ENCODE measurements at places on chromosomes 1 and 21.

GRCh38 chr1:26697978-26698849 lies 2.4 kb downstream of the ARID1A start:
- no peak for DNase-seq

DNA sequence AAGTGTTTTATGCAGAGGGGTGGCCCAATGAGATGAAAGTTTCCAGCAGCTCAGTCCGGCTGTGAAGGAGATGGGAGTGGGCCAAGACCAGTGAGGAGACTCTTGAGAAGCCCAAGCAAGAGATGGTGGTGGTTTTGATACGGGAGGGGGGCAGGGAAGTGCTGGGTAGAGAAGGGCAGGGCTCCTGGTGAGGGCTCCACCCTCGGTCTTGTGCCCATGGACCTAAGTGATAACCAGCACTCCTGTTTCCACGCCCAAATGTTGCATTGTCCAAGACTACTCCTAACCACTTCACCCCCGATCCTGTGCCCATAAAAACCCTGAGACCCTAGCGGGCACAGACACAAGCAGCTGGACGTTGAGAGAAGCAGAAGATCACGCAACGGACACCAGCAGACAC lies 140.9 kb downstream of the MIS18A start:
- DNase-seq = no peak

- DNase-seq = no peak
These were observed at the start of gene HLCS for GRCh38 chr21:36966066-36966820. HLCS (minus strand) TSS chr21:36966669; CDS start chr21:36966638, 31 bp downstream.

DNA sequence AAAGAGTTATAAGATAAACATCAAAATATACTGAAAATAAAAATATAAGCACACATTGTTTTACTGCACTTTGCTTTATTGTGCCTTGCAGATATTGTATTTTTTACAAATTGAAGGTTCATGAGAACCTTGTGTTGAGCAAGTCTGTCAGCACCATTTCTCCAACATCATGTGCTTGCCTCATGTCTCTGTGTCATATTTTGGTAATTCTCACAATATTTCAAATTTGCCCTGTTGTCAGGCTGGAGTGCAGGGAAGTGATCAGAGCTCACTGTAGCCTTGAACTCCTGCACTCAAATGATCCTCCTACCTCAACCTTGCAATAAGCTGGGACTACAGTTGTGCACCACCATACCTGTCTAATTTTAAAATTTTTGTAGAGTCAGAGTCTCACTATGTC lies 21.3 kb upstream of the CNIH3 start:
- no peak for DNase-seq

DNA sequence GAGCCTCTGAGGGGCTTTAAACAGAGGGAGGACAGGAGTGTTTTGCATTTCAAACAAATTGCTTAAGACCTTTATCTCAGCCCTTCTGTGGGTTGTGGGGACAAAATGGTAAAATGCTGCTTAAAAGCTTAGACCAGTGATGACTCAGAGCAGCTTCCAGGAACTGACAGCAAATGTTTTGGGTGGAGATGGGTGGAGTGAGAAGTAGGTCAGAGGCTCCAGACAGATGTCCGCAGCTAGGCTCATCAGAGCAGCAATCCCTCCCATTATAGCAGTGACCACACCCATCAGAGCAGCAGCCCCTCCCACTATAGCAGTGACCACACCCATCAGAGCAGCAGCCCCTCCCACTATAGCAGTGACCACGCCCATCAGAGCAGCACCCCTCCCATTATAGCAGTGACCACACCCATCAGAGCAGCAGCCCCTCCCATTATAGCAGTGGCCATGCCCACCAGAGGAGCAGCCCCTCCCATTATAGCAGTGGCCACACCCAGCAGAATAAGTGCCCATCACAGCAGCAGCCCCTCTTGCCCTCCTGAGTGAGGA lies 532.2 kb downstream of the MATN1 start:
- DNase-seq = no peak

DNA sequence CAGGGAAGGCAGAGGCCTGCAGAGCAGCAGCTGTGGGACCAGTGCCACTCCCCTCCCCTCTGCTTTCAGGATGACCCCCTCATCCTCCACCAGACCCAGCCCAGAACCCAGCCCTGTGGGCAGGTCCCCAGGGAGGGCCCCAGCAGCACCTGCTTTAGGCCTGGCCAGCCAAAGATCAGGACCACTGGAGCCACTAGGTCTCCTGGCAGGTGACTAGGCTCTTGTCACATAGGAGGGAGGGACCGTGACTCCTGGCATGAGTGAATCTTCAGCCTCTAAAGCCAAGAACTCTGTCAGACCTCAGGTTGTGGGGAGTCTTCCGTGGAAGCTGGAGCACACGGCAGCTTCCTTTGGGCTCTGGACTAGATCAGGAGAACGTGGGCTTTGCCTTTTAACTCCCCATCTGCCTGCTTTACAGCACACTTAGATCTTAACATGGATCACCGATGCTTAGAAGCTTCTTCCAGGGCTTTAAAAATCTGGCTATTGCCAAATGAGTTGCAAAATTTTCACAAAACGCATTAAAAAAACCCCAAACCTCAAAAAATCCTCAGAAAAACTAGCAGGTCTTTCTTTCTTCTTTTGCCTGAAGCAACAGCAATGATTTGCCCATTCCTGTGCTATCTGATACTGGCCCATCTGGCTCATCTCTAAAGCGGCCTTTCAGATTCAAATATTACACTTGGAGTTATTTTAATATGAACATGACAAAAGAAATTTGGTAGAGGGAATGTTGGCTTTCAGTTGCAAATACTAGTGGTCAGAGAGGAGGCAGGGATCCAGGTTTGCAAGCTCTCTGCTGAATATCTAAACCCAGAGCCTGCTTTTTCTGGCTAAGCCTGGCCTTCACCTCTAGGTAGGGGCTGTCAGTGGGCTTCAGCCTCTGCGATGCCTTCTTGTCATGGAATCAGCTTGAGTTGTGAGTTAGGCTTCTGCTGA lies 235.2 kb downstream of the SDCCAG8 start:
- no peak for DNase-seq

GRCh38 chr1:160210561-160210960 lies 5.4 kb downstream of the PEA15 start:
- DNase-seq = no peak

- DNase-seq = no peak
These were observed 93.9 kb downstream of the NR5A2 start for GRCh38 chr1:200121421-200121820.

DNA sequence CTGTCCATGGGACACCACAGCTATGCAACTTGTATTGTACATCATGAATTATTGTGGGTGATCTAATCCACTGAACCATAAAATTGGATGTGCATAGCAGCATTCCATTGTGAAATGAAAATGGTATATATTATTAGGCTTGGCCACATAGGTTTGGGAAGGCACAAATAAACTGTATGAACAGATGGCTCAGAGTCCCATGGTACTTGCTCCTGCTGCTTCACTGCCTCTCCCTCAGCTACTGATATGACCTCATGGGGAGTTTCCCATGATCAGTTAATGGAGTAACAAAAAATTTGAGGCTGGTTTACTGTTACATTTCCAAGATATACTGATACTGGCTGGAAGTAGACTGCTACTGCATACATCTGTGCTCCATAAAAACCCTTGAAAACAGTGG lies 152.7 kb upstream of the NEGR1 start:
- DNase-seq = no peak

GRCh38 chr1:13706046-13706445 lies 6.1 kb downstream of the PRDM2 start:
- DNase-seq = no peak

GRCh38 chr1:223413216-223413615 lies 20.0 kb downstream of the CCDC185 start:
- DNase-seq = no peak

DNA sequence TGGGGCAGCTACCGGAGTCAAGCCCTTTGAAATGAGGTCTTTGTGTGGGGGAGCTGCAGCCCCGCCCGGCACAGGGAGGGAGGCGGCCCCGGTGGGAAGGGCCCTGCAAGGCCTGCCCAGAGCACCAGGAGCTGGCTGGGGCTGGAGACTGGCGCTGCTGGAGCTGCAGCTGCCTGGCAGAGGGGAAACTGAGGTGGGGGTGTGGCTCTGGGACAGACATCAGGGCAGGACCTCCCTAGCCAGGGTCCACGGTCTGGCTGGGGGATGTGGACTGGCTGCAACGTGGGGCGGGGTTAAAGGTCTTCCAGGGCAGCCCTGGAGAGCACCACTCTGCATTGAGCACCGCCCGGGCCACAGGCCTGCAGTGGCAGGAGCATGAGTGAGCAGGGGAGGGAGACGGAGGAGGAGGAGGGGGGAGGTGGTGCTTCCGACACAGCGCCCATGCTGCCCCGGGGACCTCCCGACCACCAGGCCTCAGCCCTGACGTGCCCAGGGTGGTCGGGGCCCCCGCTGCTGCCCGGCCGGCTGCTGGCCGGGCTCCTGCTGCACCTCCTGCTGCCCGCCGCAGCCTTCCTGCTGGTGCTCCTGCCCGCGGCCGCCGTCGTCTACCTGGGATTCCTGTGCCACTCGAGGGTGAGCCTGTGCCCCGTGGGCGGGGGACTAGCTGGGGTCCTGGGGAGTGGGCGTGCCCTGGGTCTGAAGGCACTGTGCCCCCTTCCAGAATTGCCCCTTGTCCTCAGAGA lies 4.8 kb upstream of the ANKRD65 start:
- DNase-seq = no peak

DNA sequence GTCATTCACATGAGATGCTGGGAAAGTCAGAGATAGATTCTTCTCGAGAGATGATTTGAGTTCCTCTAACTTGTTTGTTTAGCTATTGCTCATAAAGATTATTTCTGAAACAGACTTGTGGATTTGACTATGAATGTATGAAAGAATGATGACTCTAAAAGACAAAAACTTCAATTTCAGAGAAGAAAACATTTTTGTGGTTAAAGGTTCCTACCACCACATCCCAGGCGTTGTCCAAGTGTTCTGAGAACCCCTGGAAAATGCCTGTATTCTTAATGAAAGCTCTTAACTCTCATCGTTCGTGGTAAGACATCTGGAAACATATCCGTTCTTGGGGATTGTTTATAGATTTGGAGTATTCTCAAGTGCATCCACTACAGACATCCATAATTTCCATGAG lies 228.7 kb downstream of the BARHL2 start:
- DNase-seq = no peak

DNA sequence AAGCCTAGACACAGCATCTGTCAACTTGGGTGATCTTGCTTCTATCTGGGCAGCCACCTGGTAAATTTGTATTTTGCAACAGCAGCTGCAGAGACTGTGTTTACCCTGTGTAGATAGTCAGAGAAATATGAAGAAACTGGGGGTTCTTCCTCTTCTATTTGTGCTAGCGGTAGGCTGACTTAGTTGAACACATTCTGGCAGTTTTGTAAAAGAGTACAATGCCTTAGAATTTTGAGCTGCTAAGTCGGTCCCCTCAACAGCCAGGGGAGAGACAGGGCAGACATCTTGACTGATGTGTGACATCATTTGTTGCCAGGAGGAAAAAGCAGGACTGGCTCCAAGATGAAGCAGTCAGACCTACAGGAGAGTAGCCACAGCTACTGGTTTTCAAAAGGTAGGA lies 53.7 kb downstream of the KCNJ6 start:
- DNase-seq = no peak

DNA sequence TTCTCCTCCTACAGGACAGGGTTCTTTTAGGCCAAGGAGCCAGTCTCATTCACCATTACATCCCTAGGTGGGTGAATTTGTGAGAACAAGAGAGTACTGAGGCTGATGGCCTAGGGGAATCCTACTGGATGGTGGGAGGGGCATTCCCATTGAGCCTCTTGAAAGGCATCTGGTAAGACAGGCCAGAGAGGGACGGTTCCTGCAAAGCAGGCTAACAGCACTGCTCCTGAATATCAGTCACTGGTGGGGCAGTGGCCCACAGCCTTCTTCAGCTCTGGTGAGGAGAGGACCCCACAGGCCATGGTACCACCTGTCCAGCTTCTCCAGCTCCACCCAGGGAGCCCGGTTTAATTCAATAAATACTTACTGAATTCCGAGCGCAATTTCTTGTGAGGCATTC lies 125.9 kb upstream of the EDN2 start:
- DNase-seq = no peak

- DNase-seq = no peak
These were observed 29.0 kb downstream of the NFIA start for GRCh38 chr1:61111084-61112004.

DNA sequence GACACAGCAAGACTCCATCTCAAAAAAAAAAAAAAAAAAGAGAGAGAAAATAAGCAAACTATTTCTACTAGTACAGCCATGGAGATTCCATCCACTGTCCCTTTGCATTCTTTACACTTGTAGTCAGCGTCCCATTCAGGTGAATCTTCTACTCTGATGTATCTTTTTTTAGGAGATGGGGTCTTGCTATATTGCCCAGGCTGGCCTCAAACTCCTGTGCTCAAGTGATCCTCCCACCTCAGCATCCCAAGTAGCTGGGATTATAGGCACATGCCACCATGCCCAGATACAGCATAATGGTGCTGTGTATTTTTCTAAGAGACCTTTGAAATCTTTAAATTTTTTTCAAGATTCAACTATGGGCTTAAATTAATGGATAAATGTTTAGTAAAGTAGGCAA lies 8.1 kb upstream of the CENPL start:
- DNase-seq = no peak

DNA sequence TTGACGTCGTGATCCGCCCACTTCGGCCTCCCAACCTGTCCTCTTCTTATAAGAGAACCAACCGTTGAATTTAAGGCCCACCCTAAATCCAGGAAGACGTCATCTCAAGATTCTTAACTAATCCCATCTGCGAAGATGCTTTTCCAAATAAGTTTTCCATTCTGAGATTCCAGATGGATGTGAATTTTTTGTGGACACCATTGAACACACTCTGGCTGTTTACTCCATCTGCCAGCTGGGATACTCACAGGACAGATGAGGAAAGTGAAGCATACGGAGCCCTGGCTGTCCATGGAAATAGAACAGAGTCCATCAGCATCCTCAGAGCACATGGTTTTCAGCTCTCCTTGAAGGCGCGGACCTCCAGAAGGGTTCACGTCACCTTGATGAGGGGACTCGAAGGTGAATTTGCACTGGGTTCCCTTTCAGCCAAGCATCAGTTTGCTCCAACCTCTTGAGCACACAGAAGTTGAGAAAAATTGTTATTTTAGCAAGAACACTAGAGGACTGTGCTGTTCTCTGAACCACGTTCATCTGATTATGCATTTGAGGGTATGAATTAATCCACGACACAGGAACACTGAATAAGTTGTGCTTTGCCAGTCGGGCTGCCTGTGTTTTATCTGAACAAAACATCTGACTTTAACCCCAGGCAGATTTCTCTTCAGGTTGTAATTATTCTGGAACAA lies 68.6 kb downstream of the KAZN start:
- DNase-seq = no peak

GRCh38 chr1:111597426-111597825 lies 22.2 kb upstream of the RAP1A start:
- DNase-seq = no peak

Measured in GOT3 (cell line).